T-helper 9 cell (primary cell): ENCODE measurements at places on chromosomes 1 and 21.

DNA sequence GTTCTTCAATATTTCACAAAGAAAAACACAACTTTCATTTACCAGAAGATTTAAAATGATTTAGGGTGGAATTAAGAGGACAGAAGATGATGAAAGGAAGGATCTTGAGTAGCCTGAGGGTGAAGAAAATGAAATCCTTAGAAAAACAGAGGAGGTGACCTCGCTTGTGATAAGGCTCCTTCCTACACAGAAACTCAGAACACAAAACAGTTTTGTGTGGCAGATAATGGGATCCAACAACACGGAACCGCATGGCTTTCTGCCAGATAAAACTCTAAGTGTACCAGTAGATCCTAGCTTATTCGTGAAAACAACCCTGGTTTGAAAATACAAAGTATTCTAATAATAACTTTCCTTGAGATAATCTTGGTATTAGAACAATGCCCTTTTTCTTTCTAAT lies 74.0 kb upstream of the EXO1 start:
- DNase-seq, result no peak

DNA sequence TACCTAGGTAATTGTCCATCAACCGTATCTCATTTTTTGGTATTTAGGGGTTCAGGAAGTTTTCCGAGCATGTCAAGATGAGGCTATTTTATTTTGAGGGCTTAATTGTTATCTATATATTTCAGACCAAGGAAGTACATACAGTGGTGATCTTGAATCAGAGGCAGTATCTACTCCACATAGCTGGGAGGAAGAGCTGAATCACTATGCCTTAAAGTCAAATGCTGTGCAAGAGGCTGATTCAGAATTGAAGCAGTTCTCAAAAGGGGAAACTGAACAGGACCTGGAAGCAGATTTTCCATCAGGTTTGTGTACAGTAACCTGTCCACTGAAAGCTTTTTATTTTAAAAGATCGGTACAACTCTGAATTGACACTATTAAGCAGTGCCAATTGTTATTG lies 130.2 kb downstream of the ZMYM4 start:
- DNase-seq, result no peak

DNA sequence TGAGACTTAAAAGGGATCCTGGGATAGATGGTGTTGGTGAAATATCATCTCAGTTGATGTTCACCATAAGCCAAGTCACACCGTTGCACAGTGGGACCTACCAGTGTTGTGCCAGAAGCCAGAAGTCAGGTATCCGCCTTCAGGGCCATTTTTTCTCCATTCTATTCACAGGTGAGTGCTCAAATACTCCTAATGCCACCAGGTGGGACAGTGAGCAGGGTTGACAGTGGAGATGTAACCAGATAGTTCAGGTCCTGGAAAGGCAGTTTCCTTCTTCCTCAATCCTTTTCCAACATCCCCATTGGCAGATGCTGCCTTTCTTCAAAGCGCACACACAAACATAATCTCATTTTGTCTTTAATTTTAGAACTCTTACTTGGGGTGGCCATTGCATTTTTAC lies 11.6 kb downstream of the CD160 start:
- DNase-seq, result no peak

DNA sequence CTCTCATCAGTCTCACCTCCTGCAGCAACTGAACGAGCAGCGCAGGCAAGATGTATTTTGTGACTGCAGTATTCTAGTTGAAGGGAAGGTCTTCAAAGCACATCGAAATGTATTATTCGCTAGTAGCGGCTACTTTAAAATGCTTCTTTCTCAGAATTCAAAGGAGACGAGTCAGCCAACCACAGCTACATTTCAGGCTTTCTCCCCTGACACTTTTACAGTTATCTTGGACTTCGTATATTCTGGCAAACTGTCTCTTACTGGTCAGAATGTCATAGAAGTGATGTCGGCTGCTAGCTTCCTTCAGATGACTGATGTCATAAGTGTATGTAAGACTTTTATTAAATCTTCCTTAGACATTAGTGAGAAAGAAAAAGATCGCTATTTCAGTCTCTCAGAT lies 53.7 kb downstream of the ZBTB8A start:
- no peak for DNase-seq

GRCh38 chr1:226132728-226133503 lies 53.6 kb downstream of the ACBD3 start:
- DNase-seq, result no peak

DNA sequence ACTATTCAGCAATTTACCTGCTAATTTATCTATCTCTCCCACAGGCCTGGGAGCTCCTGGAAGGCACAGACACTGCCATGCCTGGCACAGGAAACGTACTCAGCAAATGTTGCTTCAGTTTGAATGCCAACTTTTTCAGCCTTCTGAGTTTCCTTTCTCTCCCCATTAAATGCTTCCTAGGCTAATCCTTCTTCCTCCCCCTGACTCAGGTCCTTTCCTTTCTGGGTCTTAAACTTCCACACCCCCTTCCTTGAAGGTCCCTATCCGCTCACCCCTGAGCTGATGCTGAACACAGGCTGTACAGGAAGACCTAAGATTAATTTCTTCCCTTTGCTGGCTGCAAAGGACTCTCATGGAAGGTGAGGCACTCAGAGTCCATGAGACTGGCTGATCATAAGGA lies 40.3 kb upstream of the ECE1 start:
- no peak for DNase-seq

GRCh38 chr1:204411451-204412204 lies at the start of gene PPP1R15B:
TSS of gene PPP1R15B (minus strand) at chr1:204411817. CDS start at chr1:204411411, 406 bp downstream.
- DNase-seq, result peak; percentile 94
